ENCODE measurements at places on chromosomes 7 and 10. TPM values are rescaled to one million over a fixed set of nuclear protein-coding genes. Genes with fewer than 3 reads are reported as not detected.

FAM25C gene
- total RNA-seq, result not detected

SERPINE1 gene
- 3,900 TPM for total RNA-seq

IRF5 gene
- total RNA-seq, result 0.28 TPM

CYP2C19 gene
- total RNA-seq, result not detected

ZNF117 gene
- 7.8 TPM for total RNA-seq
